ENCODE measurements at places on chromosomes 13 and 19.

- no peak for DNase-seq
Observed at GRCh38 chr19:15583346-15583745, 31.7 kb upstream of the CYP4F8 start.

DNA sequence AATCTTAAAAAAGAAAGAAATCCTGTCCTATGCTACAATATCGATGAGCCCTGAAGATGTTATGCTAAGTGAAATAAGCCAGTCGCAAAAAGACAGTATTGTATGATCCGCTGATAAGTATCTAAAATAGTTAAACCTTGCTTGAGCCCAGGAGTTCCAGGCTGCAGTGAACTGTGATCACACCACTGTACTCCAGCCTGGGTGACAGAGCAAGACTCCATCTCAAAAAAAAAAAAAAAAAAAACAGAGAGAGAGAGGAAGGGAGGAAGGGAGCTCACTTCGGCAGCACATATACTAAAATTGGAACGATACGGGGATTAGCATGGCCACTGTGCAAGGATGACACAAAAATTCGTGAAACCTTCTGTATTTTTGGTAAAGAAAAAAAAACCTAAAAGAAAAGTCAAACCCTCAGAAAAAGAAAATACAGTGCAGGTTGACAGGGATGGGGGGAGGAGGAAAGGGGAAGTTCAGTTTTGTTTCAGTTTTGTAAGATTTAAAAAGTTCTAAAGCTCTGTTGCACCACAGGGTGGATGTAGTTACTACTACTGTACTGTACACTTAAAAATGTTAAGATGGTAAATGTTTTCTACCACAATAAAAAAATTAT lies 8.4 kb downstream of the CLASRP start:
- no peak for DNase-seq

DNA sequence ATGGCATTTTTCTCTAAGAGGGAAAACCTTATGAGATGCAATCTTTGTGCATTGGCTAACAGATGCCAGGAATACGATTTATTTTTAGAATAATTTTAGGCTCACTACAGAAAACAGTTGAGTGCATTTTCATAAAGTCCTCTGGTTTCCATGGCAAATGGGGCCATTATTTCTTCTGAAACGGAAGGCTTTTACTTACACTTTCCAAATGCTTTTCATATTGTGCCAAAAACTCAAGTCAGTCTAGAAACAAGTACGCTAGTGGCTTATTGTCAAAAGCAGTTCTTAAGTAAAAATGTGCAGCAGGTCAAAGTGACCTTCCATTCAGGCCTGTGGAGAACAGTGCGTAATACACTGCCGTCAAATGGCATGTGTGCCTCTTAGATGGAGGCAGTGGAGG lies 628.7 kb downstream of the EFNB2 start:
- DNase-seq = no peak

DNA sequence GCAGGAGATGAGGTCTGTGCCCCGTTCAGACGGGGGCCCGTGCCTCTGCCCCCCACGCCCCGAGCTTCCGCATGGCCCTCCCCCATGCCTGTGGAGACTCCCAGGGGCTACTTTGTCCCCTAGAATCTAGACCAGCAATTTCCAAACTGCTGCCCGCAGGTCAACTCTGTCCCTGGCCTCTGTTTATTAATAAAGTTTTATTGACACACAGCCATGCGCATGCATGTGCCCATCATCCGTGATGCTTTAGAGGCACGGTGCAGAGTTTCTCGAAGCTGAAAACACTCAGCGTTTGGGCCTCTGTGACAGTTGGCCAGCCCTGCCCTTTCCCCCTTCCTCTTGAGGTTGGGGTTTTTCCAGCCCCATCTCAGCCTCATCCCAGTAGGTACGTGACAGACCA lies 140.0 kb downstream of the KDM4B start:
- no peak for DNase-seq

- no peak for DNase-seq
Observed at GRCh38 chr13:85287528-85287927, 511.7 kb downstream of the SLITRK6 start.

DNA sequence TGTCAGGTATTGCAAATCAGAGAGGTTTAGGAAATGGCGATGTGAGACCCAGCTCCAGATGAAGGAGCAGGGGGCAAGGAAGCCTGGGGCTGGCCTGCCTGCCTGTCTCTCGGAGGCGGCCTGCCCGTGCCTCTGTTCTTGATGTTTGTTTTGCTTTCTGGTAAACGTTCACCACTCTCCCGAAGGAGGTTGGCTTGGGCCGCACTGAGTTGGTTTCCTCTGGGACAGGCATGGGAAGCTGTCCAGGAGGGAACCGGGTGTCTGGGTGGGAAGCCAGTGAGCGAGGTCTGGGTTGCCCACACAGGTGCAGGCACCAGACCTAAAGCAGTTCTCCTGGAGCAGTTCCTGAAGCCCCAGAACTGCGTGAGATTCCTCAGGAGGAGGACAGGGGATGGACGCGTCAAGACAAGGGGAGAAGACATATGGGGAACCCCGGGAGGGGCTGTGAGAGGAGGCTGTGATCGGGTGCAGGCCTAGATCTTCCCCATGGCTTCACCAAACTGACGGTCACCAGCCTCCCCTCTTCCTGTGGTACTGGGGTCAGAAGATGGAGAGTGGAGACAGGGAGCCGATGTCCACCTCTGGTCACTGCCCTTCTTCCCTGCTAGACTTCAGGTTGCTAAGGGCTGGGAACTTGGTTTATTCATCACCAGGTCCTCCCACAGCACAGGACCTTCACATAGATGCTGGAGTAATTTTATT lies 15.2 kb downstream of the COL4A2 start:
- no peak for DNase-seq

GRCh38 chr13:35987572-35988513 lies 143.3 kb downstream of the DCLK1 start:
- DNase-seq = no peak

DNA sequence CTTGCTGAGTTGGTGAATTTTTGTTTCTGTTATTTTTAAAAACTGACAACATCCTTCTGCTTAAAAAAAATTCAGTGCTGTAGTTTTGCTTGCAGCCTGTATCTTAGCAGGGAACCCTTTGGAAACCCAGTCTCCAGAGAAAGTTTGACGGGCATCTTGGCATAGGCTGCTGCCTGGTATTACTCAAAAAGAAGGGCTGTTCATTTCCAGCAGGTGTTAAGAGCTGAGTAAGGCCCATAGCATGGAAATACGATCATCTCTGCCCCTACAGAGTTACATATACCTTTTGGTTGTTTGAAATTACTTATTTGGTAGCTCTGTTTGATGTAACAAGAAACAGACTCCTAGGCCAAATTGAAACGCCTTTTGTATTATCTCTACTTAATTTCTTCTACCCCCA lies 41.5 kb downstream of the URI1 start:
- DNase-seq = no peak

DNA sequence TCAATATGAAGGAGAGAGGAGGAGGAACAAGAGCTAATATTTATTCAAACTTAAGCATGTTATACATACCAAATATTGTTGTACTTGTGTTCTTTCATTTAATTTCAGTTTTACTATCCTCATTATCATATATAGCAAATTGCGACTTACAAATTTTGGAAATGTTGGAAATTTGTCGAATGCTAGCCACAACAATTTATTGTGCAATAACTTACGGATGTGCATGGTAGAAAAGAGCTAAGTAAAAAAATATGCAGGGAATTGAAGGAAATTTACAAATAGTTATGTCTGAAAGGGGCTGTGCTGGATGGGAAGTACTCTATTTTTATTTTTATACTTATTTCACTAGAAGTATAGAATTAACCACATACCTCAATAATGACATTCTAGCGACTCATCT lies 376.3 kb downstream of the PCDH20 start:
- no peak for DNase-seq

DNA sequence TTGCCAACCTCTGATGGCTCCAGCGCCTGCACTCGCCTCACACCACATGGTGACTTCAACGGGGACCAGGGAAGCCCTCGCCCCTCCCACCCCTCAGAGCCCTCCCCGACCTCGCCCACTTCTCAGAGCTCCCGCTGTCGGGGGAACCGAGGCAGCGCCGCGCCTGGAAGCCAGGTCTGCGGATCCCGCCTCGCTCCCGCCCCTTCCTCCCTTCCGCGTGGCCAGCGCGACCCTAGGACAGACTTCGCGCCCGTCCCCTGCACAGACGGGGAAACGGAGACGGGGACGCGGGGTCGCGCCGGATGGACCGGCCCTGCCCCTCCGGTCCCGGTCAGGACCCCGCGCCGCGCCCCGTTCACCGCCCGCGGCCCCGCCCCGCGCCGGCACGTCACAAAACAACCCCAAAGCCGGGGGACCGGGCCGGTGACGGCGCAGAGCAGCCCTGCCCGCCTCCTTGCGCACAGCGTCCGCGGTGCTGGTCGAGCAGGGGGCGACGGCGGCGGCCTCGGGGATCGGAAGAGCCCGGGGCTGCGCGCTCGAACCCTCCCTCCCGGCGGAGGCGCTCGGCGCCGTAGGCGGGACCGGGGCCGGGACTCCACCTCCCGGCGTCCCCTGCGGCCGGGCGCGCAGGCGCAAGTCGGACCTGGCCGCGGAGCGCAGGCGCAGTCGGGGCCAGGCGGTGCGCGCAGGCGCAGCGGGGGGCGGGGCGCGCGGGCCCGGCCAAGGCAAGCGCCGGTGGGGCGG lies 379 bp upstream of the CDC34 start:
- peak; percentile 77 for DNase-seq

GRCh38 chr13:106489849-106490568 lies 45.5 kb downstream of the EFNB2 start:
- no peak for DNase-seq

DNA sequence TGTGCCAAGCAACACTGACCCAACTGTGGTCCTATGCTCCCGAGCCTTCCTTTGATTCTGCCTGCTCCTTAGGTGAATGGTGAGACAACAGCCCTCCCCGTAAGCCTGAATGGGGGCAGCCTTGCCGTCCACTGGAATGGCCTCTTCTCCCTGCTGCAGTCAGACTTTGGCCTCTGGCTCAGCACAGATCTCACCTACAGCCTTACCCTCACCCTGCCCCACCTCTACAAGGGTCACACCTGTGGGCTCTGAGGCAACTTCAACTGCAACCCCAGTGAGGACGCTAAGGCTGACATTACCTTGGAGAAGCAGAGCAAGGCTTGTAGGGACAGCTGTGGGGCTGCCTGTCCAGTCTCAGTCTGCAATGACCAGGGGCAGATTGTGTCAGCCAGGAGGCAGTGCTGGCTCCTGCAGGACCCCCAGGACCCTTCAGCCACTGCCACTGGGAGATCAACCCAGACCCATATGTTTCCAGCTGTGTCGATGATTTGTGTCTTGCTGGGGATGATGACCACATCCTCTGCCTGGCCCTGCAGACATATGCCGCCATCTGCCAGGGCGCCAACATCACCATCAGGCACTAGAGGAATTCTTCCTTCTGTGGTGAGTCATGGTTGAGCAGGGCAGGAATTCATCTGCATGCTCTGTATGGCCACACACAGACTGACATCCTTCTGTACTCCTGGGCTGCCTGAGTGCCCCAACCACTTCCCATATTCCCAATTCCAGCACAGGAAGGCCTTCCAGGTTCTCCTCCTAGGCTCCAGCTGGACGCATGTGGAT lies 27.3 kb upstream of the FXYD3 start:
- DNase-seq = no peak

DNA sequence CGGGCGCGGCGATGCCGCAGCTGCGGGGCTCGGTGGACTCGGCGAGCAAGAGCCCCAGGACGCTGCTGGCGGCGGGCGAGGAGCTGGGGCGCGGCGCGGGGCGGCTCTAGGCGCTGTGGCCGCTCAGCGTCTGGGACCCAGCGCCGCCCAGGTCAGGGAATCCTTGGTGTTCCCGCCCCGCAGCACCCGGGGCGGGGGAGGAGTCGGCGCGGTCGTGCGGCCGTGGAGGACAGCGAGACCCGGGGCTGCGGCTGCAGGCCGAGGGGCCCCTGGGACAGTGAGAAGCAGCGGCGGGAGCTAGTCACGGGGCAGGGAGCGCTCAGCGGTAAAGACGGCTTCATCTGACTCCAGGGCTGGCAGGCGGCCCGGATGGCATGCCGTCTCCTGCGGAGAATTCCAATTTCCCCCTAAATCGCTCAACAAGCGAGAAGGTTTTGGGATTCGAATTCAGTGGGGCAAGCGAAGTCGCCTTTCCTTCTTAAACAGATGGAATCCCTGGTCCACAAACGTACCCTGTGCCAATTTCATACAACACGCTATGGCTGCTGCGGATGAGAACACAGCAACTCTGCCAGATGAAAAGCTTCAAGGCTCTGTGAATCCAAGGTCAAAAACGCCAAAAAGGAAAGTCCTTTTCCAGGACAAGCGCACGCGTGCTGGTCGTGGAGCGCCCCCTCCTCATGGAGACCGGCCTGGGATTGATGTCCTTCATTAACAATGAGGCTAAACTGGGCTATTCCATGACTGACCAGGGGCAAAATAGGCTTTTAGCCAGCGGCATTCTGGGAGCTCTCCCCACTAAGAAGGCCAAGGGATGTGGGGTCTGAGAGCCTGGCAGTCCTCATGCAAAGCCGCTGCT lies 4.2 kb upstream of the ZSCAN4 start:
- DNase-seq = no peak

- no peak for DNase-seq
Observed at GRCh38 chr19:28023064-28023463, 1189.9 kb downstream of the UQCRFS1 start.

GRCh38 chr13:107025991-107026390 lies 458.1 kb upstream of the ARGLU1 start:
- DNase-seq = no peak

GRCh38 chr19:376111-376470 lies 31.5 kb upstream of the MIER2 start:
- DNase-seq = no peak

- DNase-seq = no peak
Observed at GRCh38 chr19:44190020-44190419, 22.3 kb upstream of the ZNF227 start.

DNA sequence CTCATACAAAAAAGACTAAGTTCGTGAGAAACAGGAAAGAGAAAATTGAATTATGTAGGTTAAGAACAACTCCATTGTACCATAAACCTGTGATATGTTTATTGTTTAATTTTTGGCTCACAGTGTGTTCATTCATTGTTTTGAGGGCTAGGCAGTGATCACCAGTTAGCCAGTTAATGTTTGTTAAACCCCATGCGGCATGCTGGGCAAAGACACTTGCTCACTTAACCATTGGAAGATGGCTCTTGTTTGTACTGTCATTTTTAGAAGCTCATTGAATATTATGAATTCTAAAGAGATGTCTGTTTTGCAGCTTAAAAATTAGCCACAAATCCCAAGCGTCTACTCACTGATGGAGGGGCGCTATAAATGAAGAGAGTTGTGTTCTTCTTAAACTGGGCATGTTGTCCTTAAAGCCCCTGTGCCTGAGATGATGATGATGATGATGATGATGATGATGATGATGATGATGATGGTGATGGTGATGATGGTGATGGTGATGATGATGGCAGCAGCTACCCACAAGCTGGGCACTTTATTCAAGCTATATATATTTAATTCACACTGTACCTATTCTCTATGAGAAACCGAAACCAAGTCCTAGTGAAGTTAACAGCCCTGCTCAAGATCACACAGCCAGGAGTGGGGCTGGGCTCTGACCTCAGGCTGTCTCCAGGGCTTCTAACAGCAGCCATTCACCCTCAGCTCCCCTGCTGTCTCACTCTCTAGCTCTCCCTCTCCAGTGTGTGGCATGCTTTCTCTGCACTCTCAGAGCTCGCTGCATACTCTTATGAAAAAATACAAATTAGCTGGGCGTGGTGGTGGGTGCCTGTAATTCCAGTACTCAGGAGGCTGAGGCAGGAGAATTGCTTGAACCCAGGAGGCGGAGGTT lies 169.1 kb downstream of the SHISA2 start:
- no peak for DNase-seq
